DMS79 treated with DMSO at 0.1 percent for 48 hours (cell line): ENCODE measurements at places on chromosomes 12 and 14.

DNA sequence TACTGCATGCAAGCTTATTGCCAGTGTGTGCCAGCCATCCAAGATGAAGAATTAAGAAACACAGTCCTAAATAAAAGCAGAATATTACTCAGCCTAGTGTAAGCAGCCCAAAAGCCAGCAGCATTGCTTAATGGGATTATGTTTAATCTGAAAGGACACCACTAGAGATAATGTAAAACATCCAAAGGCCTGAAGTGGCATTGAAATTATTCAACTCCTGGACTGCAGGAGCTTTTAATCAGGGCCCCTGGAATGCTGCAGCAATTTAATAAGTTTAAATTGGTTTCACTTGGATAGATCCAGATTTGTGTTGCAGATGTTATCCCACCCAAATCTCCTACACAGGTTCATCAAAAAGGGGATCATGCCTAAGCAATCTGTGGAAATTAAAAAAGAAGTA lies 193.0 kb downstream of the C12orf50 start:
- DNase-seq = no peak

DNA sequence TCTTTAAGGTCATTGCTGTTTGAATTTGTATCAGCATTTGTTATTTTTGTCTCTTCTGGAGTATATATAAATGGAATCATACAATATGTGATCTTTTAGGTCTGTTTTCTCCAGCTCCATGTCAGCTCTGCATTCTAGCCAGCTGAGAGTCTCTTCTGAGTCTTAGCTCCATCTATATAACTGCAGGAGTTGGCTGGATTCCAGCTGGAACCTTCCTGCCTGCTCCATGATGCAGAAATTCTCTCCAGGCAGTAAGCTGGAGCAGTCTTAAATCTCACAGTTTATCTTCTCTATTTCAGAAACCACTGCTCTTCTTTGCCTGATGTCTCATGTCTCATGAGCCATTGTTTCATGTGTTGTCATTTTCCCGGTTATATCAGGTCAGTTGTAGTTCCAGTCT lies 827.6 kb downstream of the NRXN3 start:
- peak; percentile 94 for DNase-seq

GRCh38 chr12:109112720-109113465 lies 3.5 kb upstream of the ACACB start:
- DNase-seq = no peak

DNA sequence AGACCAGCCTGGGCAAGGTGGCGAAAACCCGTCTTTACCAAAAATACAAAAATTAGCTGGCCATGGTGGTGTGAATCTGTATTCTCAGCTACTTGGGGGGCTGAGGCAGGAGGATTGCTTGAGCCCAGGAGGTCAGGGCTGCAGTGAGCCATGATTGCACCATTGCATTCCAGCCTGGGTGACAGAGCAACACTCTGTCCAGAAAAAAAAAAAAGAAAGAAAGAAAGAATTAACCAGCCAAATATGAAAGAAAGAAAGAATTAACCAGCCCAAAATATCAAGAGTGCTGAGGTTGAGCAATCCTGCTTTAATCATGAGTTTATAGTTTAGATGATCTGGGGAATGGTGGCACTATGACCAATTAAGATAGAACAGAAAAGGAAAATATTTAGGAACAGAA lies 3.5 kb upstream of the ACTN1 start:
- DNase-seq = no peak

- no peak for DNase-seq
Measured at GRCh38 chr12:14264778-14265177, 100.7 kb upstream of the ATF7IP start.

DNA sequence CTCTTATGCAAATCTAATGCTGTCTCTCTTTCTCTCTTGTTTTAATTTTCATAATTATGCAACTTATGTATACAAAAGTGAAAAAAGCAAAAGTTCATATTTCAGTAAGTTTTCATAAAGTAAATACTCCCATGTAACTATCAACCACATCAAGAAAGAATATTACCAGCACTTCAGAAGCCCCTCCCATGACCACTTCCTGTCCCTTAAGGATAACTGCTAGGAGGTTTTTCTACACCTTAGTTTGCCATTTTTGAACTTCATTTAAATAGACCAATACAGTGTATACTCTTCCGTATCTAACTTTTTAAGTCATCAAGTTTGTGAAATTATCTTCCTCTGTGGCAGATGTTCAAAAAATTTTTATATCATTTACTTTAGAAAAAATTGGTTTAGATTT lies 547 bp upstream of the OR4K15 start:
- DNase-seq = no peak

GRCh38 chr14:70891737-70892136 lies 15.5 kb upstream of the PCNX1 start:
- DNase-seq = no peak

GRCh38 chr12:132596016-132596415 lies 14.4 kb downstream of the LRCOL1 start:
- DNase-seq = no peak

GRCh38 chr14:83470466-83470865 lies 1936.8 kb upstream of the SEL1L start:
- no peak for DNase-seq

DNA sequence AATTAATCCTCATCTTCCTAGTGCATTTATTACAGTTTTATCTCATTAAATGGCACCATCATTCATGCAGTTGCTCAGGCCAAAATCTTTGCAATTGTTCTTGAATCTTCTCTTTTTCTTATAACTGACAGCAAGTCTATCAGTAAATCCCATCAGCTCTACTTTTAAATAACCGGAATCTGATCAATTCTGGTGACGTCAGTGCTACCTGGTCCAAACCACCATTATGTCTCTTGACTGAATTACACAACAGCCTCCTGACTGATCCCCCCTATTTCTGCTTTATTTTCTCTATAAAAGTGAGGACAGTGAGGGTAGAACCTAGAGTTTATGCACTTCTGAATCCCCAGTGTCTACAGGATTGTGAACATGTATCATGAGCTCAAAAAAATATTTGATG lies 787.4 kb downstream of the AACS start:
- DNase-seq = no peak

DNA sequence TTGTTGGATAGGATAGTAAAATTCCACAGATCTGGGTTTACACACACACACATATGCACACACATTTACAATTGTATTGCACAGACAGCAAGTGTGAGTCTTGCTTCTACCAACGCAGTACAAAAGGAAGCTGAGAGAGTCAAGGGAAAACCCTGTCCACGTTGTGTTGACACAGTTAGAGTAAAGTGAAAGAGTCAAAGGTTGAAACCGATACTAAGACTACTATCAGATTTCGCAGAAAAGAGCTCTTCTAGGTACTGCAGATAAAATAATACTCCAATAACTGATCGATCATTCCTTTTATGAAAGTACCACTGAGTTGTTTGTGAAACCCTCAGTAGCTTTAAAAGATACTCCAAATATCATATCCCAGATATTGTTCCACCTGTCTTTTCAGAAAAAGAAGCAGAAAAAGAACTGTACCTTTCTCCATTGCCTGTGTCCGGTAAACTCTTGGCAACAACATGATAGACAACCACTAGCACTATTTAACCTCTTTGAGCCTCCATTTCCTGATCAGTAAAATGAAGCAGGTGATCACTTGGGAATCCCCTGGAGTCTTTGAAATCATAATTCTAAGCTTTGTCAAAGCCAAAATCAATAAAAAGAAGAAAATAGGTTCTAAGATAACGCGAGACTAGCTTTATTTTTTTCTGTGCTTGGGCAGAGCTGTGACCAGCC lies 224.6 kb upstream of the FOXN3 start:
- DNase-seq = no peak

DNA sequence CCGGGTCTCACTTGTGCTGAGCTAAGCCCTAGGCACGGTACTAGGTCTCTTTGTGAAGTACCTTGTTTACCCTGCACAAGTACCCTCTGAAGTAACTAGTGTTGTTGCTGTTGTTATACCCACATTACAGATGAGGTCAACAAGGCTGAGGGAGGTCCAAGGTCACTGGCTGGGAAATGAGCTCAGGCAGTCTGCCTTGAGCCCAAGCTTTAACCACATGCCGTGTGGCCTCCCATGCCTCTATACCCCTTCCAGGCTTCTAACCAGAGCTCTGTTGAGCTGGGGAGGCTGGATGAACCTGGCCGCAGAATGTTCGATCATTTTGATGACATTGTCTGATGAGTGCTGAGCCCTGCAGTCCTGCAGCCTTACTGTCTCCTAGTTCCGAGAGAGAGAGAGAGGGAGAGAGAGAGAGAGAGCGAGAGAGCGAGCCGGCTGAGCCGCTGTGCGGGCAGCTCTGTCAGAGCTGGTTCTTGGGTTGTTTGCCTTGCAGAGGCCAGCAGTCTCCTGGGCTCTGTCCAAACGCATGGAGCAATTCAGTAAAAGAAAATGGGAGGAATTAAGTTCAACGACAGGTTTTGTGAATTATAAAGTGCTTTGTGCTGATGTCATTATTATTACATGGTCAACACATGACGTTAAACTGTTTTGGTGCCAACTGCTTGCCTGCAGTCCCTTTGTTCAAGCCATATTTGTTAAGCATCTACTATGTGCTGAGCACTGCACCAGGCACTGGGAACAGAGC lies 13.1 kb downstream of the JDP2 start:
- no peak for DNase-seq

GRCh38 chr12:12874029-12874428 lies 17.3 kb upstream of the GPRC5A start:
- no peak for DNase-seq

GRCh38 chr14:88848571-88848970 lies 24.1 kb downstream of the TTC8 start:
- DNase-seq = no peak
